ENCODE measurements at places on chromosomes 3 and 15.

DNA sequence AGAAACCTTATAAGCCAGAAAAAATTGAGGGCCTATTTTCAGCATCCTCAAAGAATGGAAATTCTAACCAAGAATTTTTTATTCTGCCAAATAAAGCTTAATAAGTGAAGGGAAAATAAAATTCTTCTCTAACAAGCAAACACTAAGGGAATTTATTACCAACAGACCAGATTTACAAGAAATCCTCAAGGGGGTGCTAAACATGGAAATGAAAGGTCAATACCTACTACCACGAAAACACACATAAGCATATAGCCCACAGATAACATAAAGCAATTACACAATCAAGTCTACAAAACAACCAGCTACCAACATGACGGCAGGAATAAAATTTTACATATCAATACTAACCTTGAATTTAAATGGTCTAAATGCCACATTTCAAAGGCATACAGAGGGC is 883.5 kb downstream of the SI start:
- DNase-seq: no peak

GRCh38 chr3:179147514-179147872 is 664 bp upstream of the PIK3CA start:
- DNase-seq: peak; percentile 33

DNA sequence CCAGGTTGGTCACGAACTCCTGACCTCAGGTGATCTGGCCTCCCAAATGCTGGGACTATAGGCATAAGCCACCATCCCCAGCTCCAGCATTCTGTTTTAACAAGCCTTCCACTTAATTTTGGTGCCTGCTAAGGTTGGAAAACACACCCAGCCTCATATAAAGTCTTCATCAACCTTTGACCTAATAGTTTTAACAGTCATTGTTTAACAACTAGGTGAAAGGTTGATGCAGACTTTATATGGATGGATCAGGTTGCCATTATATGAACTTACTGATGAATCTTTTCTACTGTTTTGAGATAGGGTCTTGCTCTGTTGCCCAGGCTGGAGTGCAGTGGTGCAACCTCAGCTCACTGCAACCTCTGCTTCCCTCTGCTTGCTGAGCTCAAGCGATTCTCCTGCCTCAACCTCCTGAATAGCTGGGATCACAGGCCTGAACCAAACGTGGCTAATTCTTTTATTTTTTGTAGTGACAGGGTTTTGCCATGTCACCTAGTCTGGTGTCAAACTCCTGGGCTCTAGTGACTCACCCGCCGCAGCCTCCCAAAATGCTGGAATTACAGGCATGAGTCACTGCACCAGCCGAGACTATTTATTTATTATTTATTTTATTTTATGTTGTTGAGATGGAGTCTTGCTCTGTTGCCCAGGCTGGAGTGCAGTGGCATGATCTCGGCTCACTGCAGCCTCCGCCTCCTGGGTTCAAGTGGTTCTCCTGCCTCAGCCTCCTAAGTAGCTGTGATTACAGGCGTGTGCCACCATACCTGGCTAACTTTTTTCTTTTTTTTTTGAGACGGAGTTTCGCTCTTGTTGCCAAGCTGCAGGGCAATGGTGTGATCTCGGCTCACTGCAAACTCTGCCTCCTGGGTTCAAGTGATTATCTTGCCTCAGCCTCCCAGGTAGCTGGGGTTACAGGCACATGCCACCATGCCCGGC is 3.1 kb upstream of the RPAP1 start:
- DNase-seq: no peak

- peak; percentile 31 for DNase-seq
These were observed 90.7 kb downstream of the IGF2BP2 start for GRCh38 chr3:185733980-185734724.

GRCh38 chr3:114609973-114610630 is 316.3 kb downstream of the TIGIT start:
- DNase-seq: no peak

- DNase-seq: no peak
These were observed 118.1 kb downstream of the SLC25A26 start for GRCh38 chr3:66338927-66339326.

- no peak for DNase-seq
These were observed 394.5 kb upstream of the CFAP20DC start for GRCh38 chr3:59444294-59444671.

DNA sequence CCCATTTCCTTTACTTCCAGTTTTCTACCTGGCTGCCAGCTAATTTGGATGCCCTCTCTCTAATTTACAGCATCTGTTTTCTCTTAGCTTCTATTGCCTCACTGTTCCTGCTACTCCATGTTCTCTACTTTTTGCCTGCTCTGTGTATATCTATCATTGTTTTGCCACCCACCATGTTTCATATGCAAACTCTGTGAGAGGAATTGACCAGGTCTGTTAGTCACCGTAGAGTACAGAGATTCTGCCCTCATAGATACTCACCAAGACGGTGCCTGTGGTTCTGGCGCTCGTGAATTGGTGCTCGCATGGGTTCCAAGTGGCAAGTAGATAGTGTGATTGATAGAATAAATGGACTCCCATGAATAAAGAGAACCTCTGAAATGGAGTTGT is 288.8 kb downstream of the CNTN6 start:
- DNase-seq: no peak

- DNase-seq: no peak
These were observed 32.7 kb upstream of the NUDT16 start for GRCh38 chr3:131348911-131349310.

DNA sequence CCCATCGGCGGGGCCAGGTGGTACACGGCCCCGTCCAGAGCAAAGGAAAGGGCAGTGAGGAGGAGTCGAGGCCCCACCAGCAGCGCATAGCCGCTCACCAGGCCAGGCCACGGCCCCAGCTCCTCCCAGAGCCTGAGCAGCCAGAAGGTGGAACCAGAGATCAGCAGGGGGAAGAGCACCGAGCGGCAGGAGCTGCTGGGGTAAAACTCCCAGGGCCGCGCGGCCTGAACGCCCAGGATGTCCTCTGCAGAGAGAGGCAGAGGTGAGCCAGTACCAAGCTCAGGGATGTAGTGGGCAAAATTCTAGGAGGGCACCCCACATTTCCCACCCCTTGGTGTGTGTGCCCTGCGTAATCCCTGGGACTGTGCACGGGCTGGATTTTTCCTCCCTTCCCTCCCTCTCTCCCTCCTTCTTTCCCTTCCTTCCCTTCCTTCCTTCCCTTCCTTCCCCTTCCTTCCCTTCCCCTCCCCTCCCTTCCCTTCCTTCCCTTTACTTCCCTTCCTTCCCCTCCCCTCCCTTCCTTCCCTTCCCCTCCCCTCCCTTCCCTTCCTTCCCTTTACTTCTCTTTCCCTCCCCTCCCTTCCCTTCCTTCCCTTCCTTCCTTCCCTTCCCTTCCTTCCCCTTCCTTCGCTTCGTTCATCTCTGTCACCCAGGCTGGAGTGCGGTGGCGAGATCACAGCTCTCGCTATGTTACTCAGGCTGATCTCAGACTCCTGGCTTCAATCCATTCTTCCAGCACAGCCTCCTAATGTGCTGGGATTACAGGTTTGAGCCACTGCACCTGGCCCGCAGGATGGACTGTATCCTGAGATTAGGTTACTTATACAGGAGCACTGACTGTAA is 6.3 kb upstream of the NCBP2 start:
- no peak for DNase-seq

DNA sequence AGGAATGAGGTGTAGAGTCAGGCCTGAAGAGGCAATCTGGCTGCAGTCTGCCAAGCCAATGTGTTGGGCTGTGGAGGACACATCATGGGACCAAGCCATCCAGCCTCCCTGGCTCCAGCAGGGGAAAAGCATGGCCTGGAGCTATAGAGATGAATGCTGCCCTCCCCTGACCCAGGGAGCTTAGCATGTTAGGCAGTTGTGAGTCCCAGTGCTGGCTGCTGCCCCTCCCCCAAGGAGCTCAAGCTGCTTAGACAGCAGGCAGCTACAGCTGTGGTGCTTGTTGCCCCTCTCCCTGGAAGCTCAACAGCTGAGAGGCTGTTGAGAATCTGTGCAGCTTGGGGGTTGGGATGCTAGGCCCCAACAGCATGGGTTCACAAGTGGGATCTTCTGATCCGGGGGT is 85.6 kb upstream of the DNAJC19 start:
- DNase-seq: no peak

- no peak for DNase-seq
These were observed 12.8 kb downstream of the GALNT15 start for GRCh38 chr3:16187213-16187790.

- DNase-seq: no peak
These were observed 82.8 kb downstream of the RORA start for GRCh38 chr15:61146091-61146930.

DNA sequence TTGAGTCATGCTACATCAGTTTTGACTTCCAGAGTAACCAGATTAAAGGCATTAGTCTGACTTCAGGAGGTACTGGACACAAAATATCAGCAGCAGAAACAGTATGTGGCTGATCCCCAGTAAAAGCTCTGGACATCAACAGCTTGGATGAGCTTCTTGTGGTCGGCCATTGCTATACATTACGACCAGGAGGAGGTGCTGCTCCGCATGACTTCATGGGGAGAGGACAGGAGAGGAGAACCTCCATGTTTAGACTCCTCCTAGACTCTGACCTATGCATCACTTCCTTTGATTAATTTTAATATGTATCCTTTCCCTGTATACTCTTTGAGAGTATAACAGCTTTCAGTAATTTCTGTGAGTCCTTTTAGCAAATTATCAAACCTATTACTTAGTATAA is 285.6 kb upstream of the ARHGEF26 start:
- no peak for DNase-seq

- no peak for DNase-seq
These were observed 95.3 kb downstream of the SLC49A4 start for GRCh38 chr3:122890077-122890719.

DNA sequence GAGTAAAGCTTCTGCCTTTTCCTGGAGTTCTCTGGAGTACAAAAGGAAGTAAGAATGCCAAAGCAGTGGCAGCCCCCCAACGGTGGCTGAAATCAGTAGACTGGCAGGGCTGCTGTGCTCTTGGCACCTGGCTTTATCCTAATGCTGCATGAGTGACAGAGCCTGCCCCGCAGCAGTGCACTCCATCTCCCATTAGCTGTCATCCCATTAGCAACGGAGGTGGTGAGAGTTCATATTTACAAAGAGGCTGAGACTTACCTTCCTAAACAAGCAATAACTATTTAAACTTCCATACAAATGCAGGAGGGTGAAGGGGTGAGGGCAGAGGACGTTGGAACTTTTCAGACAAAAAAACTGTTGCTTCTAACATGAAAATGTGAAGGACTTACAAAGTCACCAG is 51.9 kb downstream of the SERPINI1 start:
- DNase-seq: no peak

- no peak for DNase-seq
These were observed 34.5 kb upstream of the BNC1 start for GRCh38 chr15:83318861-83319415.

- no peak for DNase-seq
These were observed 24.5 kb downstream of the PLXNB1 start for GRCh38 chr3:48405343-48405881.

GRCh38 chr3:79564192-79564591 is 203.6 kb downstream of the ROBO1 start:
- DNase-seq: no peak

- no peak for DNase-seq
These were observed 59.7 kb downstream of the CCDC33 start for GRCh38 chr15:74295800-74296199.

GRCh38 chr3:62098646-62099365 is 274.5 kb downstream of the FEZF2 start:
- DNase-seq: no peak

- DNase-seq: peak; percentile 46
These were observed 539 bp upstream of the LAMB2 start for GRCh38 chr3:49133226-49133951.

DNA sequence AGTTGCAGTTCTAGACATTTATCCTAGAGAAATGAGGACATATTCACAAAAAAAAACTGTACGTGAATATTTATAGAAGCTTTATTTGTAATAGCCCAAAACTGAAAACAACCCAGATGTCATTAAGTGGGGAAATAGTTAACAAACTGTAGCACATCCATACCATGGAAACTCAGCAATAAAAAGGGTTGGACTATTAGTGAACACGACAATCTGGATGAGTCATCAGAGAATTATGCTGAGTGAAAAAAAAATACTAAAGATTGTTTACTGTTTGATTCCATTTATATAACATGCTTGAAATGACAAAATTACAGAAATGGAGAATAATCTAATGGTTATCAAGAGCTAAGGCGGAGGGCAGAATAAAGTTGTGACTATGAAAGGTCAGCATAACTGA is 59.5 kb downstream of the CPA3 start:
- no peak for DNase-seq

DNA sequence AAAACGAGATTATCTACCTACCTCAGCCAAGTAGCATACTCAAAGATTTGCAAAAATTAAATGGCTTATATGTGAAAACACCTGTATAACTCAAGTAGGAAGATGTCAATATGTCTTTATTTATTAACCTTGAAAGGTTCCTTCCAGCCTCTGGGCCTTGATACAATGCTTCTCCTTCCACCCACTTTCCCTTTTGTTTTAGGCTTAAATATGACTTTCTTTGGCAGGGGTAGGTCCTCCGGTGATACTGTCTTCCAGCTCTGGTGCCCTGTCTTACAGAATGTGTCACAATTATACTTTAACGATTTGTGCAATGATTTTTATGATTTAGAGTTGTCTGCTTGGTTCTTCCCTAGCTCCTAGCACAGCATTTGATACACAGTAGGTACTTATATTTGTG is 4.1 kb downstream of the LINS1 start:
- DNase-seq: no peak

- DNase-seq: no peak
These were observed 11.2 kb downstream of the CBLB start for GRCh38 chr3:105857601-105858000.

DNA sequence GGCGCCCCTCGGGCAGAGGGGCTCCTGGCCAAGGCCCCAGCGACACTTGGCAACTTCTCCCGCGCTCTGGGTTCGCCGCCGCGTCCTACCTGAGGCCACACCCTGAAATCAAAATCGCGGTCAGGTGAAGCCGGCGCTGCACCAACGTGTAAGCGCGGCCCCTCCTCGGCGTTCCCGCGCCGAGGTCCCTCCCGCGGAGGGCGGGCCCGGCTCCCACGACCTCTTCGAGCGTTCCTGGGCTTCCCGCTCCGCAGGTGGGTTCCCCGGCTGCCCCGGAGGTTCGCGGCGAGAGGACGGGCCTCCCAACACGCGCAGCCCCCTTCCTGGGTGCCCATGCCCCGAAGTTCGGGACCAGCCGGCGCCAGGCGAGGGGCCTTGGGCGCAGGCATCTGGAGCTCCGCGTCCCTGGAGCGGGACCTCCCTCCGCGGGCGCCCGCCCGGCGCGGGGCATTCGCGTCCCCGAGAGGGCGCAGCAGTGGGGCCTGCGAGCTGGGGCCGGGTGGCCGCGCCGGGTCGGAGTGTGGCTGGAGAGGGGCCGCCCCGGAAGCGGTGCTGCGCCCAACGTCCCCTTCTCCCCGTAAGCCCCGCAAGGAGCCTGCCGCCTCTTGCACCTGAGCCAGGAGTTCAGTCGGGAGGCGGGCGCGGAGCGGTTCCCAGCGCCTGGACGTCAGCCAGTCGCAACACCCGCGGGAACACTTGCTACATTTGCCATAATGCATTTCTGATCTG is 13.7 kb downstream of the PAK6 start:
- DNase-seq: no peak

- DNase-seq: no peak
These were observed 13.4 kb downstream of the TMEM202 start for GRCh38 chr15:72411544-72411943.

Data from NCI-H1930 (cell line).